Sigmoid colon (tissue), 7 donors: ENCODE measurements at places on chromosomes 4 and X. TPM values are rescaled to one million over a fixed set of nuclear protein-coding genes. Genes with fewer than 3 reads are reported as not detected.

SORBS2 gene
- total RNA-seq = 1,032 TPM

GPRASP1 gene
- 13.6 TPM for total RNA-seq

SOD3 gene
- total RNA-seq = 122 TPM

NEXMIF gene
- 7.3 TPM for total RNA-seq

GRPEL1 gene
- 23.2 TPM for total RNA-seq

MND1 gene
- 2.4 TPM for total RNA-seq

SPATA4 gene
- 2.8 TPM for total RNA-seq

TMSB15A gene
- total RNA-seq = 3.6 TPM

ARHGAP6 gene
- total RNA-seq = 36.2 TPM

TMEM255A gene
- 4.6 TPM for total RNA-seq

SPP1 gene
- 30.4 TPM for total RNA-seq

KIAA0232 gene
- 49.2 TPM for total RNA-seq

GAGE12F gene
- not detected for total RNA-seq

ZCCHC18 gene
- total RNA-seq = 2.9 TPM

CENPI gene
- total RNA-seq = 2.9 TPM

ANTXR2 gene
- total RNA-seq = 235 TPM

GUF1 gene
- 18.0 TPM for total RNA-seq

MAGEA4 gene
- not detected for total RNA-seq

FAM149A gene
- 26.0 TPM for total RNA-seq

EVC2 gene
- total RNA-seq = 13.2 TPM

PCDH19 gene
- total RNA-seq = 0.95 TPM

ELOVL6 gene
- 4.7 TPM for total RNA-seq

SHROOM4 gene
- total RNA-seq = 2.3 TPM

XAGE3 gene
- not detected for total RNA-seq

PDGFRA gene
- total RNA-seq = 192 TPM

ENPEP gene
- total RNA-seq = 2.2 TPM

NEUROG2 gene
- not detected for total RNA-seq

CNKSR2 gene
- 3.3 TPM for total RNA-seq

NSD2 gene
- total RNA-seq = 33.9 TPM

HOPX gene
- 57.9 TPM for total RNA-seq
